ENCODE measurements at places on chromosomes 6 and 20. TPM values are rescaled to one million over a fixed set of nuclear protein-coding genes. Genes with fewer than 3 reads are reported as not detected.

GRCh38 chr6:156508923-156509322 lies 268.3 kb upstream of the ARID1B start:
- DNase-seq, result no peak

DNA sequence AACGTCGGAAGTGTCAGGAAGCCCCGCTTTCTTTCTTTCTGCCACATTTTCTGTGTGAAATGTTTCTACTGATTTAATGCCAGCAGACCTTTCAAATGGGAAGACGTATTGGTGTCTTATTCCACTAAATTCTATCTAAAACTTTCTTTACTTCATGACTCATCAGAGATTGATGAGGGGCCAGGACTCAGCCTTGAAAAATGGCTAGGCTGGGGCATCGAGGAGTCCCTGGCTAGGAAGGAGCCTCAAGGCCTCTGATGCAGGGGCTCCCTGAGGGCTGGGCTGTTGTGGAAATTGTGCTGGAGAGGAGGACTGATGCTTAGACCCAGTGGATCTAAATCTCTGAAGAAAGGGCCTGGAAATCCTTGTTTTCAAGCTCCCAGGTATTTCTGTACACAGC lies 192.8 kb upstream of the PDE10A start:
- DNase-seq, result no peak

DNA sequence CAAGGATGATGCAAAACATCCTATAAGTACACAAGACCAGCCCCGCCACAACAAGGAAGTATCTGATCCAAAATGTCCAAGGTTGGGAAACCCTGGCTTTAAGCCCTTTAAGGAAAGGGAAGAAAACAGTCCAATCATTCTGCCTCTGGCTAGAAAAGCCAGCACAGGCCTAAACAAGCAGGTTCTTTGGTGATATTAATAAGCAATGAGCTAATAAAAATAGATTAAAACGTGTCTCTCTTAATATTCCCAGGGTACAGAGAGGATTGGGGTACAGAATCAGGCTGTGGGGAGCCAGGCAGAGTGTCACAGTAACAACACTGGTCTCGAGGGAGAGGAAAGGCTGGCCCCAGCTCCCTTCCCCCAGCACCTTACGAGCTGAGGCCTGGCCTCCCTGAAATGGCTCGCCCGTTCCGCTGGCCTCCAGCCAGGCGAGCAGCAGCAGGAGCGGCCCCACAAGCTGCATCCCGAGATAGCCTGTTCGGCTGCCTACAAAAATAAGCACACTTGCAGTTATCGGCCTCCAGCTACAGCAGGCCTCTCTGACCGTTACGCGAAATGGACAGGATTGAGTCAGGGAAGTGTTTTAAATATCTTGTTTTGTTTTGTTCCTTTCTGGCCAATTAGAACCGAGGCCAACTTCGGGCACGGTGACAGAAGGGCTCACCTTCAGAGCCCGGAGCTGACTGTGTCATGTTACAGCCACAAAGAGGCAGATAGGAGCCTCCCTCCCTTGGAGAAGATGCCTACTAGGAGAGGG lies 4.0 kb upstream of the ZMYND8 start:
- DNase-seq, result peak; percentile 90

DNA sequence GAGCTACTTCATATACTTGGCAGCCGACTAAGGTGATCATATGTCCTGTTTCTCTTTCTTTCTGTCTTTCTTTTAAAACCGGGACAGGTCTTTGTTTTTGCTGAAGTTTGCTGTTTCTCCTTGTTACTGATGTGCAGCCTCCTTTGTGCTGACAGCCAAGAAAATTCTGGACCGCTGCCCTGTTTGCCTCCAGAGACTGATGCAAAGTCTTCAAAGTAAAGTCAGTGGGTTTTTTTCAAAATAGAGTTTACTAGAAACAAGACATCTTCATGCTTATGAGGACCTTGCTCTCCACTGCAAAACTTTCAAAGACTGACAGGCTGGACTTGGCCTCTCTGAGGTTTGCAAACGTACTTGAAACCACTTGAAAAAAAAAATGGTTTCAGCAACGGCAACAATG lies 510.5 kb upstream of the MAP3K7 start:
- no peak for DNase-seq

DNA sequence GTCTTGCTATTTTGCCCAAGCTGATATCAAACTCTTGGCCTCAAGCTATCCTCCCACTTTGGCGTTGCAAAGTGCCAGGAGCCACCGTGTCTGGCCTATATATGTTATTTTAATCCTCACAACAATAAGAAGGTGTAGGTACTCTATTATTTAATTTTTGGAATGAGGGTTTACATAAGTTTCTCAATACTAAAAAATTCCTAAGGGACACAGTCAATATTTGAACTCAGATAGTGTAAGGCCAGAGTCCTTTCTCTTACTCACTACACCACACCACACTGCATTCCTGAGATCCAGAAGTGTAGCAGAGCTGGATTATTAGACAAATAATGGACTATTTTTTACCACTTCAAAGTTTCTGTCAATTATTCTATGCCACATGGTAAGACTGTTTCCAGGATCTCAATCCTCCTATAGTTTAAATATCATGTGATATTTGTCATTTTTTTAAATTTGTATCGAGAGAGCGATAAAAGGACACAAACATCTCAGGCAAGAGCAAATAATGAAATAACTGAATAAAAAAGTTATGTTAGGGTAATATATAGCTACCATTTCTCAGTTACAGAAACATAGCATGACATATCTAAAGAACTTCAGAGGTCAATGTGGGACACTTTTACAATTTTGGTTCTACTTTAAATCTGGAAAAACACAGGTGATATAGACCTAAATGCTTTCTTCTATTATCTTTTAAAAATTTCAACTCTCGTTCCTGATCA lies 162.2 kb upstream of the THEMIS start:
- DNase-seq, result no peak

GRCh38 chr6:3061501-3061941 lies 6.8 kb upstream of the RIPK1 start:
- DNase-seq, result no peak

SCGN gene
- total RNA-seq, result not detected

DNA sequence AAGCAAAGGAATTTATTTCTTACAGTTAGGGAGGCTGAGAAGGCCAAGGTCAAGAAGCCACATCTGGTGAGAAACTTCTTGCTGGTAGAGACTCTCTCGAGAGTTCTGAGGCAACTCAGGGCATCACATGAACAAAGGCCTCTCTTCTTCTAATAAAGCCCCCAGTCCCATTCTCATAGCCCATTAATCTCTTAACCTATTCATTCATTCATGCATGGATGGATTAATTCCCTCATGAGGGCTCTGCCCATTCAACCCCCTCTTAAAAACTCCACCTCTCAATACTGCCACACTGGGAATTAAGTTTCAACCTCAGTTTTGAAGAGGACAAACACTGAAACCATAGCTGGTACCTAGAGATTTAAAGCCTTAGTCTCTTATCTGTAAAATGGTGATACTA lies 217.9 kb upstream of the SPTLC3 start:
- no peak for DNase-seq

MDFI gene
- total RNA-seq, result not detected

DNA sequence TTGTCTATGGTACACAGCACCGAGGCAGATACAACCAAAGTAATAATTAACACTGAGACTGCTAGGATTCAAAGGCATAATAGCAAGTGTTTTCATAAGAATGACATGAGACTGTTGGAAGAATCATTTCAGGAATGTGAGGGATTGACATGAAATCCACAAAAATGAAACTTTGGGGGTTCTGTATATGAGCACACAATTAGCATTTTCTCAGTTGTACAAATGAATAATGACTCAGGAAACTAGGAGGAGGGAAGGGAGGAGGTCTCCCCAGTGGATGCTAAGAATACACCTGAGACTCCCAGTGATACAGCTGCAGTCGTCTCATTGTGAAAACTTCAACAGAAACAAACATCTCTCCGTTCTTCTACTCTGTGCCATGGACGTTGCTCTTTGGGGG lies 428.4 kb upstream of the PLCB4 start:
- no peak for DNase-seq

GRCh38 chr6:168016176-168016620 lies 18.7 kb downstream of the KIF25 start:
- DNase-seq, result no peak

DNA sequence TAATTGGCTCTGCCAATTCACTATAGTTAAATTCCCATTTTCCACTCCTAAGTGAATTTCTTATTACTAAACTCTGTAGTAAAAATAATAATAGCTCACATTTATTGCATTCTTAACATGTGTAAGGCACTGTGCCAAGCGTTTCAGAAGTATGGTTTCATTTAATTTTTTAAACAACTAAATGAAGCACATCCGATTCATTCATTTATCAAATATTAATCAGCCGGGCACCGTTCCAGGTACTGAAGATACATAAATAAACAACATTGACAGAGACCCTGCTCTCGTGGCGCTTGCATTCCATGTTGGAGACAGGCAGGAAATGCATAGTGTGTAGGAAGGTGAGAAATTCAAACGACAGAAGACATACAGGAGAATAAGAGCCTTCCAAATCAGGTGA lies 423.2 kb upstream of the JARID2 start:
- no peak for DNase-seq

GRCh38 chr20:1323830-1324597 lies 4.9 kb downstream of the SDCBP2 start:
- DNase-seq, result peak; percentile 64

DNA sequence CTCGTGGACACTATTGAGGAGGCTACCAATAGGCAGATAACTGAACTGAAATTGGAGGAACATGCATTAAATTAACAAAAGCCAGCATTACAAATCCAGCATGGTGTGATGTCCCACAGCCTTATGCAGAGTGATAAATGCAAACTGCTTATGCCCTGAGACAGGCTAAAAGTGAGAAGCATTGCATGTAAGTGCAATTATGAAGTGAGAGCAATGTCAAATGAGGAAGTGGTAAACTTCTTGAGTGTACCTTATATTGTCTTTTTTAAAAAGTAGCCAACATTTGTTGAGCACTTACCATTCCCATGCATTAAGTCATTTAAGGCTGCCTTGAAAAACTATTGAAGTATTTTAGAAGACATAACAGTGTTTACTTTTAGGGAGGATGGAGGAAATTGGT lies 212.2 kb downstream of the TBC1D7 start:
- no peak for DNase-seq

CSNK2A1 gene
- 88.8 TPM for total RNA-seq

HDGFL1 gene
- not detected for total RNA-seq

DNA sequence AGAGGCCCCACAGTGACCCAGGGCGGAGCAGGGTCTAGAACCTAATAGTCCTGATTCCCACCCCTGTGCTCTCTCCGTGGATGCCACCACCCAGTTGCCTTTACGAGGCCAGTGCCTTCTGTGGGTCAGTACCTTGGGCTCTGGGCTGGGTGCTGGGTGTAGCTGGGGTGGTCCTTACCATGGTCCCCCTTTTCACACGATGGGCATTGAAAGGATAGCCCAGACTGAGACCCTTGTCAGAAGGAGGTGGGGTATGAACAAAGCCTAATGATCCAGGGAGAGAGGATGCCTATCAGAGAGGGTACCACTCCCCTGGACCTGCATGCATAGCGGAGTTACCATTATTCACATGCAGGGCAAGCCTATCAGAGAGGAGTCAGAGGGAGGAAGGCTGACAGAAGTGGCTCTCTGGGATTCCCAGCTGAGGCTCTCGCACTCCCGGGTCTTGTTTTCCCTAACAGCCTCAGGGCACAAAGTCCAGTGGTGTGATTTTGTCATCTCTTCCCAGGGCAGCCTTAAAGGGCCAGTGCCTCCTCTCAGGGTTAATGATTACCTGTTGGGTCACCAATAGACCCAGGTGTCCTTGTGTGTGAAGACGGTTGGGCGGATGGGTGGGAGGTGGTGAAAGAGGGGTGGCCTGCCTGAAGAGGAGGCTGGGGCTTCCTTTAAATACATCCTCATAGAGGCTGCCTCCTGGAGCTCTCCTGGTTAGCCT lies 36.2 kb downstream of the VEGFA start:
- DNase-seq, result no peak

SLC35B2 gene
- total RNA-seq, result 29.8 TPM

GRCh38 chr6:34529665-34530327 lies 26.3 kb downstream of the SPDEF start:
- no peak for DNase-seq

TUBB2B gene
- 0.66 TPM for total RNA-seq

DNA sequence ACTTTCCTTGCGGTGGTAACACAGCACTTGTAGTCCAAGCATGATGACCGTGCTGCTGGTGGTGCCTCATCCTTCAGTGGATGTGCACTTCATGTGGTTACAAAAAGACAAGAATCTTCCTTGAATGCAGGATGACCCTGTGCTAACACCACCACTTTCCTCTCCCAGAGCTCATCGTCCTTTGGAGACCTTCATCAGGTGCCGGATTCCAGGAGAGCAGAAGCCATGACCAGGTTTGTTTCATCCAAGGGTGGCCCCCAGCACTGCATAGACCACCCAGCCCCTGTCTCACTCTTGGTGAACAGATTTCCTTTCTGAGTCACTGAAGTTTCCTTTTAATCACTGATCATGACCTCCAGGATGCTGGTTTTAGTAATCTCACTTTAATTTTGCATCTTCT lies 101.2 kb upstream of the SYNDIG1 start:
- no peak for DNase-seq

- no peak for DNase-seq
These were observed 140.7 kb downstream of the ZMYND8 start for GRCh38 chr20:47215653-47216397.

- DNase-seq, result no peak
These were observed 211.9 kb downstream of the HAO1 start for GRCh38 chr20:7728338-7728737.

- no peak for DNase-seq
These were observed 177.2 kb upstream of the ASCC3 start for GRCh38 chr6:101058296-101058695.

DNA sequence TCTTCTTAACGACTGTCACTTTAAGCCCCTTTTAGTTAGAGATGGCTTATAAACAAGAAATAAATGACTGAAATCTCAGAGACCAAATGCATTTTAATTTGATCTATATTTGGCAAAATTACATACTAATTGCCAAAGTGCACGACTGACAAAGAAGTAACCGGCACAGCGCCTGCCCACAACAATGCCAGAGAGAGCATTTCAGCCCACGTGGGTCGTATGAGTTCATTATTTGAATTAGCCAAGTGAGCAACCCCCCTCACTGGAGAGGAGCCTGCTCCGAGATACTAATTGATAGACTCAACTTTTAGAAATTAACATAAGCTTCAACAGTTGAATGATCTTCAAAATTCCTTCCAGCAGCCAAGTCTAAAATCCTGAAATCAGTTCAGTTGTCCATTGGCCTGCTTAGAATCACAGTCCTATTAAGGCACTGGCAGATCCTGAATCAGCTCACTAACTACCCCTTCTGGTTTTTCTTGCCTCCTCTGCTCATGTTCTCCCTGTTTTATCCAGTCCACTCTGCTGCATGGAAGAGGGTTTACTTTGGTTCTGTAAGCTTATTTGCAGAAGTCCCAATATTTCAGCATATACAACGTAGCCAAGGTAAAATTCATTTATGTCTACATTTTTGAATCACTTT lies 519.1 kb upstream of the AGPAT4 start:
- no peak for DNase-seq

DNA sequence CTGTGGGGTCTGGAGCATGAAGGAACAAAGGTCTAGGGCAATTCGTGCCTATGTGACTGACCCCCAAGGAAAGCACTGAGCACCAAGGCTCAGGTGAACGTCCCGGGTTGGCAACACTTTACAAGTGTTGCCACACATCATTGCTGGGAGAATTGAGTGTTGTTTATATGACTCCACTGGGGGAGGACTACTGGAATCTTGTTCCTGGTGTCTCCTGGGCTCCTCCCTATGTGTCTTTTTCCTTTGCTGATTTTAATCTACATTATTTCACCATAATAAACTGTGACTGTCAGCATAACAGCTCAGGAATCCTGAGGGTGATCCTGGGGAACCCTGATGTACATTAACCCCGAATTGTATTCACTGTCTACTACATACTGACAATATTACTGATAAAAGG lies 207.7 kb upstream of the BMP2 start:
- no peak for DNase-seq

PHACTR3 gene
- 15.0 TPM for total RNA-seq

Measured in spleen (tissue), 13 donors.